Effector CD8-positive, alpha-beta T cell (primary cell): ENCODE measurements at places on chromosomes 6 and 20.

- no peak for DNase-seq
These were observed 17.7 kb downstream of the CCDC167 start for GRCh38 chr6:37481711-37482605.

GRCh38 chr20:41119614-41120561 is 17.5 kb upstream of the PLCG1 start:
- DNase-seq, result no peak

DNA sequence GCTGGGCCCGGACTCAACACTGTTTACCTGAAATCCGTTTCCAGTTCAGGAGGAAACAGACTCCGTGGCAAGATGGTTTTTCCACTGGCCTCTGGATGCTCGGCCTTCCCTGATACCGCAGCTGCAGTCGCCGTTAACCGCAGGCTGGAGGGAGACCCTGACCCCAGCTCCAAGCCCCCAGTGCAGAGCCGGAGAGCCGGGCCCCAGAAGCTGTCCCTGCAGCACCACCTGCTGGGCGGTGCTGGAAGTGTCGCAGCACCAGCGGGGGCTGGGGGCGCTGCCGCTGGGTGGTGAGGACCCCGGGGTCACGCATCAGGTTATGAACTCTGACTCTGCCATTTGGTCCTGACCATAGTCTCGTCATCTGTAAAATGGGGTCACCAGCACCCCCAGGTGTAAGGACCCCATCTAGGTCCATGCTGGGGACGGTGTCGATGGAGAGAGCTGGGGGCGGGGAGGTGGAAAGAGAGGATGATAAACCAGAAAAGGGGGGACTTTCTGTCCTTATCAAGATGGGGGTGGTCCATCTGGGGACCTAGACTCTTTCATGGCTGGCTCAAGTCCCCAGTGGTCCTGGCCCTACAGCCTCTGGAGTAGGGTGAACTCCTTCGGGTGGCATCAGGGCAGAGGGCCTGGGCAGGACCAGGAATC is 20.8 kb upstream of the CHRNA4 start:
- DNase-seq, result peak; percentile 28

GRCh38 chr6:71933881-71934280 is 47.5 kb downstream of the RIMS1 start:
- no peak for DNase-seq

DNA sequence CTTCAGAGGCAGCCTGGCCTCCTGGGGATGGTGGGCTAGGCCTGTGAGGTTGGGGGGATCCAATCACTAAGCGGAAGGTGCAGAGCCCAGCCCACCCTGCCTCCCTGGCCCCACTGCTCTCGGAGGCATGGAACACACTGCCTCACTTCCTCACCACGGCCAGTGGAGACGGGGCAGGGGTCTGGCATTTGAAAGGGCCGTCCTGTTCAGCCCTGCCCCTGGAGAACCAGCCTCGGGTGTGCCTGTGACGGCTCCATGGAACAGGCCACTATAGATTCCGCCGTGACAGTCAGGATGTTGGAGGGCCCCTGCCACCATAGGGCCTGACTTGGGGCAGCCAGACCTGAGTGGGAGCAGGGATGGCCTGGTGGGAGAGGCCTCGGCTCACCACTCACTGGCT is 110.2 kb downstream of the DACT2 start:
- no peak for DNase-seq

GRCh38 chr6:352474-352873 is 39.1 kb upstream of the IRF4 start:
- DNase-seq, result no peak

- no peak for DNase-seq
These were observed 83.6 kb downstream of the SMOC2 start for GRCh38 chr6:168524571-168525001.

- DNase-seq, result no peak
These were observed 70.4 kb upstream of the SMIM28 start for GRCh38 chr6:138307352-138307751.

- DNase-seq, result no peak
These were observed 75.1 kb downstream of the ZMYND8 start for GRCh38 chr20:47281376-47281775.

DNA sequence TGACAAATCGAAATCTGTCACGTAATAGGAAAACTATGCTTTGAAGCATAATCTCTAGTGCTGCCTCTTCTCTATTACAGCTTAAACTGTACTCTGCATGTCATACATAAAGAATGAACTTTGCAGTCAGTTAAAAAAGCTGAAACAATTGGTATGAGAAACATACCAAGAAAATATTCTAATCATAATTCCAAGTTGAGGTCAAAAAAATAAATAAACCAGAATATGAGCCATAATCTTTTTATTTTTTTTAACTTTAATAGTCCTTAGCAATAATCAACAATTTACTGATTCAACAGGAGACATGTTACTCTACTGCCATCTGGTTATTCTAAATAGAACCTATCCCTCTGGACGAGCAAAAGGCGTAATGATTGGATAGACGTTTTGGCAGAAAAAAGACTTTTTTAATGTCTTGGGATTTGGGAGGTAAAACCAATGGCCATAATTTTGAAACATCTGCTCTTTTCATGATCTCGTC is 224.4 kb upstream of the FLRT3 start:
- DNase-seq, result no peak

GRCh38 chr20:61812121-61812844 is 253.4 kb downstream of the TAF4 start:
- no peak for DNase-seq

- DNase-seq, result no peak
These were observed 99.3 kb downstream of the TTLL2 start for GRCh38 chr6:167424060-167424673.

GRCh38 chr6:6328451-6328850 is 8.0 kb upstream of the F13A1 start:
- no peak for DNase-seq

DNA sequence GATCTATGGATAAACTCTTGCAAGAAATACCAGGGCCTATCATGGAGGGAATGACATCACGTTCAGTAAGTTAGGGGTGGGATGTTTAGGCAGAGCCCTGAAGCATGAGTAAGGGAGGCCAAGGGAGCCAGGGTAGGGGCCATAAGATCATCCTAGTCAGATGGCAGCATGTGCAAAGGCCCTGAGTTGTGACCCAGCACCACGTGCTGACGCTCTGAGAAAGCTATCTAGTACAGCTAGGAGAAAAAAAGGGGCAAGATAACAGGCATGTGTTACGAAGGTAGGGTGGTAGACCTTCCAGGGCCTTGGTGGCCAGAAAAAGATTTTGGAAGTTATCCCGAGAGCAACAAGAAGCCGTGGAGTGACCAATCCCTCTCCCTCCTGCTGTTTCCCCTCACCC is 22.3 kb downstream of the KCNB1 start:
- DNase-seq, result no peak

DNA sequence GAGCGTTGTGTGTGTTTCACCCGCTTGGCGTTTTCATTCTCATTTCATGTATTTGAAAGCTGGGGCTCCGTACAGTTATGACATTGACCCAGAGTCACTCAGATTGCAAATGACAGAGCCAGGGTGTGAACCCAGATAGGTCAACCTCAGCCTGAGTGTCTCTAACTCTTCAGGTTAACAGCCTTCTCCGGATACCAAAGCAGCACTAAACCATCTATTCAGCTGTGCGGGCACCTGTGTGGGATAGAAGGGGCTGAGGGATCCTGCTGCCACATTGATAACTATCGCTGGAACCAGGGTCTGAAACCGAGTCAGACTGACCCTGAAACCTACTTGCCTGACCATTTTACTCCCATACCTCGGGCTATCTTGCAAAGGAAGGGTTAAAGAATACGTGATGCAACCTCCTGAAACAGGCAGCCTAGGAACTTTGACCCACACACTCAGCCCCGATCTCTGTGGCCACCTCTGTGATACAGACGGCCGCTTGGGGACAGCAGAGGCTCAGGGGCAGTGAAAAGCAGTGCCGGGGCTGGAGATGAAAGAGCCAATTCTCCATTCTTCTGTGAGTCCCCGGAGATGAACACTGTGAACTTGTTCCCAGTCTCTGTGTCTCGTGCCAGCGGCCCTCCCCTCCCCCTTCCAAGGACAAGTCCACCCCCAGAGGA is 233.5 kb upstream of the QKI start:
- no peak for DNase-seq

DNA sequence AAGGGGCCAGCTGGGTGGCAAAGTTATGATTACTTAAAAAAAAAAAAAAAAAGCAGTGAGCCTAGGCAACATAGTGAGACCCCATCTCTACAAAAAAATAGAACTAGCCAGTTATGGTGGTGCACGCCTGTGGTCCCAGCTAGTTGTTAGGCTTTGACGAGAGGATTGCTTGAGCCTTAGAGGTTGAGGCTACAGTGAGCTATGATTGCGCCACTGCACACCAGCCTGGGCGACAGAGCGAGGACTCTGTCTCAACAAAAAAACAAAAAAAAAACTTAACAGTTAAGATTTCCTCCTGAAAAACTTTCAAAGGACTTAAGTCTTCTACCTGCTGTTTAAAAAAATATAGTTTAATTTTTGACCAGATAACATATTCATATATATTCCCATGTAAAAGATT is 2.4 kb downstream of the GTSF1L start:
- no peak for DNase-seq

GRCh38 chr6:158213925-158214674 is 46.0 kb downstream of the GTF2H5 start:
- DNase-seq, result peak; percentile 5

DNA sequence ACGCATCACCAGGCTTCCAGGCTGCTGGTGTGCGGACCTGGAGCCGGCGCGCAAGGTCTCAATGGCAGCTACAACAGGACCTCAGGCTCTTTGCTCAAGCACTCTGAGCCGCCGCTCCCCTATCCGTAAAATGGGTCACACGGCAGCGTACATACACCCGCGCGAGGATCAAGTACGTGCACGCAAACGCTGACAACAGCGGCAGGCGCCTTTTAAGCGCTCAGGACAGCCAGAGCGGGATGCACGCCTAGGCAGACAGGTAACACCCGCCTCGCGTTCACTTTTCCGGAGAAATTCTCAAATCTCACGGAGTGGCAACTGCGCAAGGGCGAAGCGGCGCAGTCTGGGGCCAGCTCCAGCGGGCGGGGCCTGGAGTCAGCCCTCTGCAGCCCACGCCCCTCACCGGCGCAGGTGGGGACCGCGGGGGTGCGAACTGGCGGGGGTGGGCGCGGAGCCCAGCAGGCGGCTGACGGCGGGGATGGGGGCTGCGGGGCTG is 535 bp downstream of the EXOC2 start:
- peak; percentile 63 for DNase-seq

DNA sequence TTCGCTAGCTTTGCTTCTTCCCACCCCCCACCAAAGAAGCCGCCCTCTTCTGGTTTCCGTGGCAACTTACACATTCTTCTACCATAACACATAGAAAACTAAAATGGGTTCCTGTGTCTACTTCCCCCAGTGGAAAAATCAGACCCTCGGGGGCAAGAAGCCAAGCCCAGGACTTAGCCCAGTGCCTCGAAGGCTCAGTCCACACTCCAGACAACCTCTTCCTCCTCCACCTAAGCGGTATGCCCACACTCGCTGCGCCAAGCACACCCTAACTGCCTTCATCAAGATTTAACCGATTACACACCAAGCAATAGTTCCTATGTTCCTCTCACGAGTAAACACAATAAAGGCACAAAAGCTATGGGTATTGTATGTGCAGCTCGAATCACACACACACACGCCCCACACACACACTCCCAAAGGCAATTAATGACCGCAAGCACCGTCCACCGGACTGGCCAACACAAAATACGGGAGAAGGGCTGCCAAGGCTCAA is 537 bp downstream of the PPIL4 start:
- DNase-seq, result peak; percentile 62

DNA sequence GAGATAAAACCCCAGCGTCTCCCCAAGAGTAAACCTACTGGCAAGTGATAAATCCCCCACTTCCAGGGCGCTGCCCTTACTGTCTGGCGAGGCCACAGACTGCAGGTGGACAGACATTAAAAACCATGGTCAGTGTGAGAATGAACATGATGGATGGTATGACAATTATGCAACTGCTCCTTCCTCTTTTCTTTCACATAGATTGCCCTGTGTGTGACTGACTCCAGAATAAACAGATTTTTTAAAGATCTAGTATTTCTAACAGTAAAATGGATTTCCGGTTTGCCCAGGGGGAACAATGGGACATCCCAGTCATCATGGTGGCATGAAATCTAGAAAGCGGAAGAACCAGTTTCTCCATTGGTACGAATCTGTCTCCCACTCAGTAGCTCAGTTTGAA is 153.7 kb downstream of the FOXC1 start:
- no peak for DNase-seq

DNA sequence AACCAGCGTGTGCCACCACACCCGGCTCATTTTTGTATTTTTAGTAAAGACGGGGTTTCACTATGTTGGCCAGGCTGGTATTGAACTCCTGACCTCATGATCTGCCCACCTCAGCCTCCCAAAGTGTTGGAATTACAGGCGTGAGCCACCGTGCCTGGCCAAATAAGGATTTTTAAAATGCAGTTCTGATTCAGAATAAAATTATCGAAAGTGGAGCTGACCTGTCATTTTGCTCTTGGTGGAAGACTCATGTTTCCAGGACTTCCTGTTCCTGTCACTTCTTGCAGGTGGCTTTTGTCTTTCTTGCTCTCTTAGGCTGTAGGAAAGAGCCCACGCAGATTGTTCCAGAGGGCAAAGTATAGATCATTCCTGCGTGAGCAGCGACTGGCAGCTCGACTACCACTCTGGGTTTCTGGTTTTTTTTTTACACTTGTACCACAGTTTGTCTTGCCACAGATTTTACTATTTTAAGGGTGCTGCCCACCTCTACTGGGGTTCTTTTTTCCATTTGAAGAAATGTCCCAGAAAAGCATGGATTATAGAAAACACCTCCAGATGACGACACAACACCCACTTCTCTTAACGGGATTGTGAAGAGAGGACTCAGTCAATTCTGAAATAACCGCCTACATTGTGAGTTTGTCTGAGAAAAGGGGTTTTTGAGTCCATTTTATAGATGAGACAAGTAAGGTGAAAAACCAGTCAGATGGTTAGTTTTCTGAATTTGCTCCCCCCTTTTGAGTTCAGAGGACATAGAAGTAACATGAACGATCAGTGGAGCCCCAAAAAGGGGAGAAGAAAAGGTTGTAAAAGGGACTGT is 7.5 kb downstream of the JARID2 start:
- DNase-seq, result no peak

GRCh38 chr6:116217069-116217468 is 36.8 kb downstream of the TSPYL4 start:
- no peak for DNase-seq

DNA sequence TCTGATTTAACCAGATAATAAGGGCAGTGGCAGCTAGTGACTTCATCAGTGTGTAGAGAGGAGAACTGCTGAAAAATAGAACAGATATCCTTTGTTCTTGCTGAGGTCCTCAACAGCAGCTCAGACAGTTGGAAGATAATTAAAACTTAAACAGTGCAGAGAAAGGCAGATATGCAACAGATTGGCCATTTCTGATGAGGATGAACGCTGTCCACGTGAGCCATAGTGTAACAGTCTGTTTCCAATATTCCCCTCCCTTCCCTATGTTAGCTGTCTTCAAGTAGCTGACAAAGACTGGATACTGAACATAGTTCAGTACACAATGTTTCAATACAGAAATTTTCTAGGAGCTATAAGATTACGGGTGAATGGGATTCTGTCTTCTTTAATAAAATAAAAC is 291.4 kb downstream of the BTBD9 start:
- no peak for DNase-seq
